ENCODE measurements at places on chromosomes 5 and 9. TPM values are rescaled to one million over a fixed set of nuclear protein-coding genes. Genes with fewer than 3 reads are reported as not detected.

GRCh38 chr9:113293285-113293878 lies 9.8 kb downstream of the RNF183 start:
- no peaks in the 10 kb centered on the region for H3K27me3 ChIP-seq
- no peak overlapping the region for H3K27ac ChIP-seq
- no peak for DNase-seq
- peaks cover 52% of the 10 kb centered on the region for H3K36me3 ChIP-seq
- no peaks in the 10 kb centered on the region for H3K4me1 ChIP-seq

FAM169A gene
- 6.0 TPM for total RNA-seq

SOHLH1 gene
- not detected for total RNA-seq

DNA sequence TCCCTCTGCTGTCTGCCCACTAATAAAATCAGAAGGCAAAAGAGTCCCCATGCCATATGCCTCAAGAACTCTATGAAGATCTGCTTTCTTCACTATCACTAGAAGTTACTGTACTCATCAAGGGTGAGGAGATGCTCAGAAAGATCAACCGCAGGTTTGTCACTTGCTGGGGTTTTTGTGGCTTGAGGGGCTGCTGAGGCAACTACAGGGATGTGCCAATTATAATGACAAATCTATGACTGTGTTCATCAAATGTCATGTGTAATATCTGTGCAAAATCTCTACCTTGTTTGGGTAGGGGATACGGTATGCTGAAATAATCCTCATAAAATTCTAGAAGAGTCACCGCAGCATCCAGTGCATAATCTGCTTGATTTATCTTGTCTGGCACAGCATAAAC lies 13.0 kb downstream of the ERAP1 start:
- H3K4me3 ChIP-seq: no peak overlapping the region
- H3K36me3 ChIP-seq: no peaks in the 10 kb centered on the region
- no peak for DNase-seq
- no peaks in the 10 kb centered on the region for H3K27me3 ChIP-seq

DNA sequence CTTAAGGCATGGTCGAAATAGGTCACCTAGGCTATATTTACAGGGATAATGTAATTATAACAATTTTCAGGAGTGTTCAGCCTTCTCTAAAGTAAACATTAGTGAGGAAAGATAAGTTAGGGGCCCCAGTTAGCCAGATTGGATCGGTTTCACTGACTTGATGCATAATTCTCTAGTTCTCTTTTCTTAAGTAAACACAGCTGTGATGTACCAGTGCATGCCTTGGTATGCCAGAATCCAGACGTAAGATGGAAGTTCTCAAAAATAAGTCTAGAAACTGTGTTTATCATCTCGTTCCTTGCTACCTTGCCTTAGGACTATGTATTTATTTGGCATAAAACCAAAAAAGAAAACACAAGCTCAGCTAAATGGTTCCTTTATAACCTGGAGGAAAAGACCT lies 442.2 kb upstream of the CLINT1 start:
- DNase-seq: no peak
- peaks cover 3% of the 10 kb centered on the region for H3K27me3 ChIP-seq
- no peak overlapping the region for H3K4me3 ChIP-seq
- no peaks in the 10 kb centered on the region for H3K4me1 ChIP-seq

All from adrenal gland (tissue), 19 donors.